ENCODE measurements at places on chromosomes 3 and 15.
A peak's percentile ranks its signal among the peaks of the same experiment; 100 is the strongest.

GRCh38 chr3:134576426-134576825, 74.4 kb downstream of the KY start:
- no peak overlapping the region for H3K4me3 ChIP-seq
- H3K27me3 ChIP-seq: no peaks in the 10 kb centered on the region
- no peak overlapping the region for H3K27ac ChIP-seq
- H3K36me3 ChIP-seq: no peaks in the 10 kb centered on the region
- no peak for DNase-seq

DNA sequence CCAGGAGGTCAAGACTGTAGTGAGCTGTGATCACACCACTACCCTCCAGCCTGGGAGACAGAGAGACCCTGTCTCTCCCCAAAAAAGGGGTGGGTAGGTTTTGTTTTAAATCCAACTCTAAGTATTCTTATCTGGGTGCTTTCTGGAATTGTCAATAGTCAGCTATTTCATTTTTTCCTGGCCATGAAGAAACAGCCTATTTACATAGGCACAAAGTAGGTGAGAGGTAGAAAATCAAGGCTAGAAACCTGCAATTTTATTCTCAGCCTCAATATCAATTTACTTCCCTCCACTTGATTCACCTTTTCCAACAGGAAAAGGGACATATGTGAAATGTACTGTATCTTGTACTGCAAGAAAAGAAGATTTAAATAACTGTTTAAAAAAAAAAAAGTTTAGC, 45.9 kb downstream of the CSNK1G1 start:
- no peaks in the 10 kb centered on the region for H3K27me3 ChIP-seq
- no peak overlapping the region for H3K27ac ChIP-seq
- no peak for DNase-seq
- peaks cover 2% of the 10 kb centered on the region for H3K4me1 ChIP-seq
- no peak overlapping the region for H3K4me3 ChIP-seq
- no peaks in the 10 kb centered on the region for H3K36me3 ChIP-seq

DNA sequence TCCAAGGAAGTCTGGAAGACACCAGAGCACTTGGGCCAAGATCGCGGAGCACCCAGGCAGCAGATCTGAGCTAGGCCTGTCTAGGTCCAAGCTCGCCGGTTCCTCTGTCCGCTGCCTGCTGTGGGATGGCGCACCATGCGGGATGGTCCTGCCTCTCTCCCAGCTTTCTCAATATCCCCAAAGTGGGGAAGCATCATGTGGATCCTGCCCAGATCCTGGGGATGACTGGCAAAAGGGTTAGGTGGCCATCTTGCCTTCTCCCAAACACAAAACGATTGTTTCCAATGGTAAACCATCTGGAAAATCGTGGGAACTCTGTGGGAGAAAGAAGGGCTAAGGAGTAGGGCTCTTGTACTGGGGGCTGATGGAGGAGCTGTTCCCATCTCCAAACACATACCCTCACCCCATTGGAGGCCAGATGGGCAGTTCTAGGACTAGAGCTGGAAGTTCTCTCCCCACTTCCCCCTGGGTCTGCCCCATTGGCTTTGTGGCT, 8.9 kb downstream of the PRKCD start:
- peak overlapping the region; percentile 80 for H3K27ac ChIP-seq
- H3K4me3 ChIP-seq: no peak overlapping the region
- no peak for DNase-seq
- H3K4me1 ChIP-seq: peaks cover 73% of the 10 kb centered on the region

GRCh38 chr3:123757281-123757940, 126.7 kb downstream of the MYLK start:
- H3K4me1 ChIP-seq: no peaks in the 10 kb centered on the region
- no peaks in the 10 kb centered on the region for H3K27me3 ChIP-seq
- H3K36me3 ChIP-seq: no peaks in the 10 kb centered on the region

GRCh38 chr3:29525254-29525881, 244.5 kb downstream of the RBMS3 start:
- no peak overlapping the region for H3K4me3 ChIP-seq
- H3K36me3 ChIP-seq: no peaks in the 10 kb centered on the region
- peak overlapping the region; percentile 56 for H3K27ac ChIP-seq
- peaks cover 75% of the 10 kb centered on the region for H3K4me1 ChIP-seq
- H3K27me3 ChIP-seq: no peaks in the 10 kb centered on the region

- DNase-seq: no peak
- no peak overlapping the region for H3K4me3 ChIP-seq
- H3K27me3 ChIP-seq: no peaks in the 10 kb centered on the region
Observed at GRCh38 chr3:99548674-99549073, 89.7 kb upstream of the COL8A1 start.

GRCh38 chr3:129417326-129417725, 11.1 kb downstream of the EFCAB12 start:
- H3K4me1 ChIP-seq: no peaks in the 10 kb centered on the region
- no peak overlapping the region for H3K4me3 ChIP-seq
- no peak for DNase-seq

GRCh38 chr3:131976448-131976847, 58.4 kb downstream of the CPNE4 start:
- no peak overlapping the region for H3K27ac ChIP-seq
- DNase-seq: no peak
- H3K27me3 ChIP-seq: no peaks in the 10 kb centered on the region
- no peaks in the 10 kb centered on the region for H3K36me3 ChIP-seq
- no peak overlapping the region for H3K4me3 ChIP-seq

- no peaks in the 10 kb centered on the region for H3K36me3 ChIP-seq
- peak; percentile 47 for DNase-seq
- H3K4me3 ChIP-seq: no peak overlapping the region
- H3K4me1 ChIP-seq: no peaks in the 10 kb centered on the region
- H3K27ac ChIP-seq: no peak overlapping the region
Observed at GRCh38 chr15:85858586-85859375, 64.1 kb upstream of the KLHL25 start.

DNA sequence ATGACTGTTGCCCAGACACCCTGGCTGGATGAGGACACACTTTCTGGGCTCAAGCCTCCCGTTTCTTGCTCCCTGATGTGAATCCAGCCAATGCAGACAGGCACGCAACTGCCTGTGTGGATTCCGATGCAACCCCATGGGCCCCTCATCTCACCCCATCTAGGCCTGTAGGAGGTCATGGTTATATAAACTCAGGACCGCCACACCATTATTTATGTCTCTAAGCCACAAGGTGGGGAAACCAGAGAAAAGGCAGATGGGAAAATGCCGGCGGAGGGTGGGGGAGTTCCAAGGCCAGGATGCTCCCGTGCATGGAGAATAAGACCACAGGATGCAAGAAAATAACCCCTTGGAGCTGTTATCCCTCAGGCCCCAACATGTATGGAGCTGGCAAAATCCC, 2.0 kb downstream of the MESP1 start:
- peaks cover 11% of the 10 kb centered on the region for H3K4me1 ChIP-seq
- no peak for DNase-seq
- H3K4me3 ChIP-seq: no peak overlapping the region
- H3K27ac ChIP-seq: no peak overlapping the region
- H3K27me3 ChIP-seq: no peaks in the 10 kb centered on the region

GRCh38 chr3:55364421-55364820, 122.7 kb downstream of the WNT5A start:
- no peak overlapping the region for H3K27ac ChIP-seq
- H3K27me3 ChIP-seq: no peaks in the 10 kb centered on the region
- DNase-seq: no peak
- no peak overlapping the region for H3K4me3 ChIP-seq

GRCh38 chr15:88748081-88748480, 55.2 kb upstream of the ACAN start:
- no peak overlapping the region for H3K27ac ChIP-seq
- no peak overlapping the region for H3K4me3 ChIP-seq
- H3K36me3 ChIP-seq: no peaks in the 10 kb centered on the region
- H3K4me1 ChIP-seq: no peaks in the 10 kb centered on the region
- no peak for DNase-seq

GRCh38 chr3:107986505-107986904, 104.3 kb downstream of the CD47 start:
- H3K4me3 ChIP-seq: no peak overlapping the region
- DNase-seq: no peak
- H3K27me3 ChIP-seq: no peaks in the 10 kb centered on the region
- no peaks in the 10 kb centered on the region for H3K36me3 ChIP-seq
- no peak overlapping the region for H3K27ac ChIP-seq

DNA sequence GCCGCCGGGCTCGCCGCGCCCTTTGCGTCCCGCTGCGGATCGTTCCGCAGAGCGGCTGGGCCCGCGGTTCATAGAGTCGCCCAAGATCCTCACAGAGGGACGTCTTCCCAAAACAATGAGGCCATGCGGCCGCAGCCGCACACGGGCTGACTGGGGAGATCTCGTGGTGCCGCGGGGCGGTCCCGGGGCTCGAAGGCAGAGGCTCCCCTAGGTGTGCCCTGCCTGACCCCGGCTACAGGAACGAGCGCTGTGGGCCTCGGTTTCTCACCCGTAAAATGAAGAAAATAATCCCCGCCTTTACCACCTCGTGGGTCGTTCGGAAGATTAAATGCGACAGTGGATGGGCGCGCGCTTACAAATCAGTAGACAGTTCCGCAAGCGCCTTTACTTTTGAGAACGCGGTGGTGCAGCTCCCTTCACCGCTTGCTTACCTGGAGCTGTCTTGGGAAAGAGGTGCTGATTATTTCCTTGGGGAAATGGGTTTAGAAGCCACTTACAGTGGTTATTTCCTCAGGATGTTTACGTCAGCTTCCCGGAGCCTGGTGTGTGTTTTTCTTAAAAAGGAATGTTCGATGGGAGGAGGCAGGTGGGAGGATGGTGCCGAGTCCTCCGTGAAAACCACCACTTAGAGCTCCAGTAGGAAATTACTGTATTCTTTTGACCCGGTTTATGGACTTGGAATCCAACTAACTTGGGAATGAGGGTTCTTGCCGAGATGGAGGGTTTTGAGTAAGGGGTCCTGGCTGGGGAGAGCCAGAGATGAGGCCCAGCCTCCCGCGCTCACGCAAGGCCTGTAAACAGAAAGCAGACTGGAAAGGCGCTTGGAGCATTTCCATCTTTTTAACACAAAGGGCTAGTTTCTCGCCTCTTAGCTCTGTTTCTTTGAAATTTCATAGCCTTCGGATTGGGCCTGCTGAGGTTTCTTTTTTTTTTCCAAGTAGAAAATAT, 1.9 kb upstream of the MEX3B start:
- H3K27ac ChIP-seq: peak overlapping the region; percentile 95
- H3K27me3 ChIP-seq: no peaks in the 10 kb centered on the region
- peak overlapping the region; percentile 55 for H3K4me3 ChIP-seq
- H3K4me1 ChIP-seq: peaks cover 27% of the 10 kb centered on the region
- no peaks in the 10 kb centered on the region for H3K36me3 ChIP-seq

GRCh38 chr15:83700082-83700481, 46.2 kb downstream of the ADAMTSL3 start:
- H3K4me3 ChIP-seq: no peak overlapping the region
- H3K36me3 ChIP-seq: no peaks in the 10 kb centered on the region
- DNase-seq: no peak
- H3K4me1 ChIP-seq: no peaks in the 10 kb centered on the region
- H3K27me3 ChIP-seq: no peaks in the 10 kb centered on the region
- H3K27ac ChIP-seq: no peak overlapping the region

DNA sequence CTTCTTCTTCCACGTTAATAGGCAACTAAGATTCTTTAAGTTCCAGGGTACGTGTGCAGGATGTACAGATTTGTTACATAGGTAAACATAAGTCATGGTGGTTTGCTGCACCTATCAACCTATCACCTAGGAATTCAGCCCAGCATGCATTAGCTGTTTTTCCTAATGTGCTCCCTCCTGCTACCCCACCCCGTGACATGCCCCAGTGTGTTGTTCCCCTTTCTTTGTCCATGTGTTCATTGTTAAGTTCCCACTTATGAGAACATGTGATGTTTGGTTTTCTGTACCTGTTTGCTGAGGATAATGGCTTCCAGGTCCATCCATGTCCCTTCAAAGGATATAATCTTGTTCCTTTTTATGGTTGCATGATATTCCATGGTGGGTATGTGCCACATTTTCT, 21.1 kb downstream of the GTF2A2 start:
- no peak overlapping the region for H3K4me3 ChIP-seq
- H3K27me3 ChIP-seq: no peaks in the 10 kb centered on the region
- H3K36me3 ChIP-seq: peaks cover 44% of the 10 kb centered on the region
- no peak overlapping the region for H3K27ac ChIP-seq

DNA sequence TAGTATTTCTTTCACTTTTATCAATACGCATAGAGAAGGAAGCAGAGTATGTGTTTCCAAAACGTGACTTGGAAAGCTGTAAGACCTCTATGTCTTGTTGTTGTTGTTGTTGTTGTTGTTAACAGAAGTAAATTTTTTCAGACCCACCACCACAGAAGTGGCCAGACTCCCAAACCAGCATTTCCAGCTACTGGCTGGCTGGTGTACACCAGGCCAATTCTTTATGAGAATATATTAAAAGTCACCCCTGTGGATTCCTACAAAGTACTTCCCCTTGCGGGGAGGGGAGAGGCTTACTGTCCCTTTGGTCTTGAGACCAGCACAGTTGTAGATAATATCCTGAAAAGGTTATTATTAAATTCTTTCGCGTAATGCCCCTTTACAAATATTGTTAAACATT, 1.6 kb upstream of the FOXP1 start:
- no peaks in the 10 kb centered on the region for H3K27me3 ChIP-seq
- H3K4me3 ChIP-seq: peak overlapping the region; percentile 78
- H3K4me1 ChIP-seq: peaks cover 6% of the 10 kb centered on the region
- DNase-seq: peak; percentile 17

- H3K36me3 ChIP-seq: no peaks in the 10 kb centered on the region
- no peak overlapping the region for H3K4me3 ChIP-seq
- H3K27me3 ChIP-seq: no peaks in the 10 kb centered on the region
Observed at GRCh38 chr3:68018275-68018674, 363.9 kb upstream of the SUCLG2 start.

Measured in tibial nerve (tissue), 4 donors.